Mesothelial cell of epicardium (in vitro differentiated cells): ENCODE measurements at places on chromosomes 12 and 14. TPM values are rescaled to one million over a fixed set of nuclear protein-coding genes. Genes with fewer than 3 reads are reported as not detected.

Gene TAS2R13
- 3.1 to 3.8 TPM (median 3.5 TPM) in 3 replicates for total RNA-seq

DNA sequence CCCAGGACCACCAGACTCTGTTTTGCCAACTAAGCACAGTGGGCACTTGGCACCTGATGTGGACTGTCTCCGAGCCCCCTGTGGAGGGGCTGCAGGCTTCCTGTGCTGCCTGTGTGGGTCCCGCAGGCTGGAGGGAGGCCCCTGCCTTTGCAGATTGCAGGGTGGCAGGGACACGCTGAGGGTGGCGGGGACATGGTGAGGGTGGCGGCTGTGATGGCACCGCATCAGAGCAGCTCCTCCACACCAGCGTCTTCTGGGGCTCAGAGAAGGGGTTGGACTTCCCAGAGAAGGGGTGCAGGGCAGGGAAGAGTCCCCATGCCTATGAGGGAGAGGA lies 8.1 kb downstream of the ZFYVE21 start:
- H3K27me3 ChIP-seq, result no peaks in the 10 kb centered on the region
- peaks cover 6% of the 10 kb centered on the region for H3K36me3 ChIP-seq
- H3K4me1 ChIP-seq, result peaks cover 5% of the 10 kb centered on the region
- no peak for DNase-seq
- H3K27ac ChIP-seq, result no peak overlapping the region

DNA sequence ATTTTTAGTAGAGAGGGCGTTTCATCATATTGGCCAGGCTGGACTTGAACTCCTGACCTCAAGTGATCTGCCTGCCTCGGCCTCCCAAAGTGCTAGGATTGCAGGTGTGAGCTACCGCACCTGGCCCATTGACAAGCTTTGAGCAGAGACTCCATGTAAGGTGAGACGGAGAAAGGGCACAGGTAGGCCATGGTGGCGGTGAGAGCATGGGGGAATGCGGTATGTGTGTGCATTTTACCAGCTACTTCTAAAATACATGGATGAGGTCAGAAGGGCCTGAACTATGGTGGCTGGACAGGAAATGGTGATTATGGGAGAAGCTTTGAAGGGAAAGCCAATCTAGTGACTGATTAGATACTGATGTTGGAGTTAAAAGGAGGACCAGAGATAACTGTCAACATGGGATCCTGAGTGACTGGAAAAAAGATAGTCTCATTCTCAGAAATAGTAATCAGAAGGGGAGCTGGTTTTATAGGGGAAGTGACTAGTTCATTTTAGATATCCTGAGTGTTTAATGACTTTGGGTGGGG lies 21.9 kb upstream of the PTPRB start:
- peaks cover 29% of the 10 kb centered on the region for H3K4me1 ChIP-seq
- no peak overlapping the region for H3K4me3 ChIP-seq
- no peak for DNase-seq
- H3K36me3 ChIP-seq, result no peaks in the 10 kb centered on the region

DNA sequence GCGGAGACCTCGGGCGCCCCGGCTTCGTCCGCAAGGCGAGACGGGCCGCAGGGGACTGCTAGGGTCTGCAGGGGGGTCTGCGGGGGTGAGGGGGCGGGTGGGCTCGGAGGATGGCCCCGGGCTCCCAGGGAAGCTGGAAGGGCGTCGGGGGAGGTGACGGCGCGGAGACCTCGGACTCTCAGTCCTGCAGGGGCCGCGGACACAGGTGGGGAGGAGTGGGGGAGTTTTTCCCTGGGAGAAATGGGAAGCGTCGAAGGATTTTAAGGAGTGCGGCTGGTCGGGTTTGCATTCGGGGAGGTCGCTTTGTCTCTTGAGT lies 25.9 kb downstream of the ZBTB42 start:
- peaks cover 12% of the 10 kb centered on the region for H3K4me1 ChIP-seq
- peak overlapping the region; percentile 17 for H3K27ac ChIP-seq

GRCh38 chr12:105862163-105862821 lies 276.5 kb downstream of the NUAK1 start:
- H3K27me3 ChIP-seq, result no peaks in the 10 kb centered on the region
- peaks cover 11% of the 10 kb centered on the region for H3K4me1 ChIP-seq
- H3K4me3 ChIP-seq, result no peak overlapping the region
- DNase-seq, result no peak

GRCh38 chr12:53232646-53233461 lies 845 bp upstream of the RARG start:
- DNase-seq, result no peak
- H3K4me1 ChIP-seq, result peaks cover 63% of the 10 kb centered on the region
- peak overlapping the region; percentile 88 for H3K27ac ChIP-seq
- H3K4me3 ChIP-seq, result peak overlapping the region; percentile 80
- H3K36me3 ChIP-seq, result peaks cover 4% of the 10 kb centered on the region

Gene LRRIQ1
- total RNA-seq, result 3.8 to 4.2 TPM (median 4.0 TPM) in 3 replicates

Gene CIROP
- total RNA-seq, result not detected in 3 replicates

Gene MNAT1
- 40.4 to 44.1 TPM (median 41.5 TPM) in 3 replicates for total RNA-seq

DNA sequence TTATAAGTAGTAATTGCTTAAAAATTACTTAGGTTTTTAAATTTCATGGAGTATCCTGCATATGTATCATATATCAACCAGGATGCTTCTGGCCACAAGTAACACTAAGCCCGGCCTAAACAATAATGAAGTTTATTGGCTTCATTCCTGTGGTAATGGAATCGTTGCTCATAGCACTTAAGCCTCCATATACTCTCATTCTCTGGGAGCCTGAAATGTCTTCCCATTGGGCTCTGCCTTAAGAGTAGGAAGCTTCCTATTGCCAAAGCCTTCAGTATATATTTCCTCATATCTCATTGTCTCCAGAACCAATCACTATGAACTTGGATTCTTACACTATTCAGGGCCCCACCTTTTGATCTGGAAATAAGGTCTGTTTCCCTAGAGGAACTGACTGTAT lies 83.8 kb upstream of the DNM1L start:
- peaks cover 12% of the 10 kb centered on the region for H3K36me3 ChIP-seq
- no peaks in the 10 kb centered on the region for H3K4me1 ChIP-seq
- no peak for DNase-seq
- H3K27ac ChIP-seq, result no peak overlapping the region
- H3K4me3 ChIP-seq, result no peak overlapping the region

DNA sequence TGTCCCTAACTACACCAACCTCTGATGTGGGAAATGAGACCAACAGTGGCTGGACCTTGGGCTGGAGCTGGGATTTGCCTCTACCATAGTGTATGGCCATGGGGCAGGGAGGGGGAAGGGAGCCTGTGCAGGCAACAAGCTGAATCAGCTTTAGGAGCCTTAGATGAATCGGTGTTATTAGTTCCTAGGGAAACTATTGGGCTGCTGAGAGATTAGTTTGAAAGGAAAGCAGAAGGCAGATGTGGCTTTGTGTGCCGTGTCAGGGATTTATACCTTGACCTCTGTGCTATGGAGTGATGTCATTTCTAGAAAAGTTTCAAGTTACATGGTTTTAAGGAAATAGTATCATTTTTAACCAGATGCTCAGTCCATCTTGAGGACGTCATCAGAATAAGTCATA lies 19.5 kb upstream of the GAS2L3 start:
- no peak overlapping the region for H3K27ac ChIP-seq
- no peaks in the 10 kb centered on the region for H3K27me3 ChIP-seq
- no peaks in the 10 kb centered on the region for H3K36me3 ChIP-seq
- H3K4me1 ChIP-seq, result peaks cover 1% of the 10 kb centered on the region
- no peak overlapping the region for H3K4me3 ChIP-seq

Gene AREL1
- 43.8 to 55.5 TPM (median 49.1 TPM) in 3 replicates for total RNA-seq

- H3K4me1 ChIP-seq, result peaks cover 20% of the 10 kb centered on the region
- no peak for DNase-seq
- H3K4me3 ChIP-seq, result no peak overlapping the region
- H3K36me3 ChIP-seq, result no peaks in the 10 kb centered on the region
Measured at GRCh38 chr12:82411546-82412230, 53.4 kb downstream of the METTL25 start.

Gene TMTC2
- total RNA-seq, result 36.9 to 39.5 TPM (median 38.3 TPM) in 3 replicates

- peaks cover 3% of the 10 kb centered on the region for H3K4me1 ChIP-seq
- no peak overlapping the region for H3K27ac ChIP-seq
- peaks cover 2% of the 10 kb centered on the region for H3K36me3 ChIP-seq
Measured at GRCh38 chr12:59403259-59403932, 192.4 kb upstream of the SLC16A7 start.

GRCh38 chr12:122688291-122688690 lies 14.9 kb downstream of the HCAR2 start:
- no peak overlapping the region for H3K27ac ChIP-seq
- no peak for DNase-seq
- H3K4me3 ChIP-seq, result no peak overlapping the region
- H3K4me1 ChIP-seq, result peaks cover 11% of the 10 kb centered on the region
- no peaks in the 10 kb centered on the region for H3K27me3 ChIP-seq
- no peaks in the 10 kb centered on the region for H3K36me3 ChIP-seq

DNA sequence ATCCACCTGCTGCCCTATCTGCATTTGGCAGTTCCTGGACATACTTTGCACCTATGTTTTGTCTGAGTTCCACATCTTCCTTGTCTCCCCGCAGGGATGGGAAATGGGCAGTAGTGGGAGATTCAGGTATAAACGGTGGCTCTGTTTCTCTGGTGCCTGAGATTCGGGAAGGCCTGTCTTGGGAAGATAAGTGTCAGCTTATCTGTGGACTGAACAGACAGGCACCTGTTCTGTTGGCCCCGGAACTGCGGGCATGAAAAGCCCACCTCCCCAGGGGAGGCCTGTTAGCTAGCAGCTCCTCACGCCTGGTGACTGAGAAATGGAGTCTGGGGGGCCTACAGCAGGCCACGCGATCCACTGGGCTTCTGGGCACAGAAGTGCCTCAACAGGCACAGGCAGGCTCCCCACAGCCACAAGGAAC lies 5.8 kb downstream of the PHB2 start:
- peaks cover 46% of the 10 kb centered on the region for H3K4me1 ChIP-seq
- H3K36me3 ChIP-seq, result peaks cover 4% of the 10 kb centered on the region
- no peaks in the 10 kb centered on the region for H3K27me3 ChIP-seq
- DNase-seq, result no peak
